ENCODE measurements at places on chromosomes 3 and 15.

DNA sequence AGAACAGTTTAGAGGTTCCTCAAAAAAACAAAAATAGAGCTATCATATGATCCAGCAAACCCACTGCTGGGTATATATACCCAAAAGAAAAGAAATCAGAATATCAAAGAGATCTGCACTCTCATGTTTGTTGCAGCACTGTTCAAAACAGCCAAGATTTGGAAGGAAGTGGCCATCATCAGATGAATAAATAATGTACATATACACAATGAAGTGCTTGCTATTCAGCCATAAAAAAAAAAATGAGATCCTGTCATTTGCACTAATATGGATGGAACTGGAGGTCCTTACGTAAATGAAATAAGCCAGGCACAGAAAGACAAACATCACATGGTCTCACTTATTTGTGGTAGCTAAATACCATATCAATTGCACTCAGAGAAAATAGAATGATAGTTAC is 58.4 kb downstream of the SCAPER start:
- no peak for DNase-seq

- no peak for DNase-seq
These were observed 2.9 kb downstream of the IGDCC3 start for GRCh38 chr15:65374821-65375401.

DNA sequence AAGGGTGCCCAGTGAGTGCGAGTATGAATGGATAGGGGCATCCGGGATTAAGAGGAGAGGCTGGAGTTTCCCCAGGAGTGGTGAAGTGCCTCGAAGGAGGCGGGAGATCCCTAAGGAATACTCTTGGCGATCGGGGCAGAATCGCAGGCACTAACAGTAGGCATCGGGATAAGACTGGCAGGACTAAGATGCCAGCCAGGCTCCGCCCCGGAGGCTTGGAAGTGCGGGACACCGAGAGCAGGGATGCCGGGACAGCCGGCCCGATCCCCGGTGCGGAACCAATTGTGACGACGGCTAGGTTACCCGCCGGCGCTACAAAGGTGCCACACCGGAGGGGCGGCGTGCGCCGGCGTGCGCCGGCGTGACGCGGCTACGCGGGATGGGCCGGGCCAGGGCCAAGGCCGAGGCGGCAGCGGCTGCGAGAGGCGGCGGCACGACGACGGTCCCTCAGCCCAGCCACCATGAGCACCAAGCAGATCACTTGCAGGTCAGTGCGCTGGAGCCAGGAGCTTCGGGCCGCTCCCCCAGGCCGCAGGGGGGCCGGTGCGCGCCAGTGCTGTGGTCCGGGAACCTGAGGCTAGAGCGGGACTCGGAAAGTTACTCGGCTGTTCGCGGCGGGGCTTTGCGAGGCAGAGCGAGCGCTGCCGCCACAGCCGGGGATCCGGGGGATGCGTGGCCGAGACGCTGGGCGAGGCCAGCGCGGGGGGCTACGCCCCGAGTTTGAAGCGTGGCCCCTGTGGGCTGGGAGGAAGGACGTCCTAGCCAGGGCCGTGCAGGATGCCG is at the start of gene MKRN2:
TSS of gene MKRN2 (plus strand) at position 398 of the 783 bp plus-strand sequence. CDS start at position 462, 64 bp downstream.
- peak; percentile 85 for DNase-seq

- no peak for DNase-seq
These were observed 100.8 kb downstream of the SLCO3A1 start for GRCh38 chr15:91954292-91954691.

GRCh38 chr15:67026610-67026967 is 38.8 kb upstream of the SMAD3 start:
- DNase-seq: no peak

DNA sequence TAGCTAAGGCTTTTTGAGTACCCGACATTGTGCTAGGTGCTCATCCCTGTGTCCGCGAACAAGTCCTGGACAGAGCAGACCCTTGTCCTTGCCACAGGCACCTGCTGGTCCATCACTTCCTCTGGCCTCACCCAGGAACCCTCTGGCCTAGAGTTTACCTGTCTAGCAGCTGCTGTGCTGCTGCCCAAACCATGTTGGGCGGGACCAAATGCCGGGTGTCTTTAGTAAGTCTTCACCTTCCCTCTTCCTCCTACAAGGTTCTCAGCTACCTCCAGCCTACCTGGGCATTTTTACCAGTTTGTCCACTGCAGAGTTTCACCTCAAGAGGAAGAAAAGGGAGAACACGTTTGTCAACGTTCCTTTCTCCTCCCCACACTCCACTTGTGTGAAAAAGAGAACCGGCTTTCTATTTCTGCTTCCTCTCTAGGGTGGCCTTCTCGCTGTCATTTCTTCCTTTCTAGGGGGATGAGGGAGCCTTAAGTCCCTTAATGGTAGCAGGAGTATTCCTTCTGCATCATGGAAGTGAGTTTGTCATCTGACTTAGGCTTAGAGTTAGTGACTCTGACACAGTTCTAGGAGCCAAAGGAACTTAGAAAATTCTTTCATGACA is 80.4 kb upstream of the GCNT3 start:
- no peak for DNase-seq

- DNase-seq: no peak
These were observed 607.5 kb upstream of the BCHE start for GRCh38 chr3:166444756-166445155.

DNA sequence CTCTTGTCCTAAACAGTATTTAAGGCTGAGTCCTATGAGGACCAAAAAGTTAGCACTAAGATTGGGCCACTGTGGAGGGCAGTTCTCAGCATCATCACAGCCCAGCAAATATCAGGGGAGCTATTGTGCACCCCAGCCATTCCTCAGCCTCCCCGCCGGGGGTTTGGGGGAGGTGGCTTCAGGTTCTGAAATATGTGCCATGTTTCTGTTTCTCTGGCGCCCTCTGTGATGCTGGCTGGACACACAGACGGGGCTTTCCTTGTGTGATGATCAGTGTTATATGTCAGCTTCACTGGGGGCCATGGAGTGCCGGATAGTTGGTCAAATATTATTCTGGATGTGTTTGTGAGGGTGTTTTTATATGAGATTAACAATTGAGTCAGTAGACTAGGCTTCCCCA is 106.8 kb downstream of the GABRG3 start:
- no peak for DNase-seq

- DNase-seq: no peak
These were observed 1109.3 kb downstream of the ROBO2 start for GRCh38 chr3:78148986-78149717.

- DNase-seq: no peak
These were observed 28.0 kb upstream of the PLA2G4E start for GRCh38 chr15:42048821-42049200.

- no peak for DNase-seq
These were observed 25.9 kb downstream of the CEMIP start for GRCh38 chr15:80804970-80805495.

DNA sequence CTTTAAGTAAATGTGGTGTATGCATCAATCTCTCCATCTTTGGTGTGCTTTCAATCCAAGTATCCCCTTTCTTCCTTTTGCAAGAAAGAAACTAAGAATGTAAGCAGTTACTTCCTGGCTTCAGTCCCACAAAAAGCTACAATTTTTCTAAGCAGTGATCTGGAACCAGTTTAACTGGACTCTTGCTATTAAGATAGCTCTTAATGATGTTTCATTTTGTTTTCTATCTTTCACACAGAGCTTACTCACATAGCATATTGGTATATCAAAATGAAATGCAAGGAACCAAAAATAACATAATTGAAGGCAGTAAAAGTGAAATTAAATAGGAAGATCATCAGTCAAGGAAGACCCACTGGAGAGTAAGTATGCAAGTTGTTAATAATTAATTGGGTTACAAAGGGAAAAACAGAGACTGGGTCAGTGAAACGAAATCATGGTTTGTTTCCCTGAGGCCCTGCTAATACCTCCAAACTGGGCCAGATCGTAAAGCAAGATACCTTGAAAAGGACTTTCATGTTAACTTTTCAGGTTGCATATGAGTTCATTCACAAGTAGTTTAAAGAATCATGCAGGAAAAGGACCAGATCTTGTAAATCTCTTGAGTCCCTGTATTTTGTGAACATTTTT is 41.9 kb downstream of the GPR160 start:
- no peak for DNase-seq

DNA sequence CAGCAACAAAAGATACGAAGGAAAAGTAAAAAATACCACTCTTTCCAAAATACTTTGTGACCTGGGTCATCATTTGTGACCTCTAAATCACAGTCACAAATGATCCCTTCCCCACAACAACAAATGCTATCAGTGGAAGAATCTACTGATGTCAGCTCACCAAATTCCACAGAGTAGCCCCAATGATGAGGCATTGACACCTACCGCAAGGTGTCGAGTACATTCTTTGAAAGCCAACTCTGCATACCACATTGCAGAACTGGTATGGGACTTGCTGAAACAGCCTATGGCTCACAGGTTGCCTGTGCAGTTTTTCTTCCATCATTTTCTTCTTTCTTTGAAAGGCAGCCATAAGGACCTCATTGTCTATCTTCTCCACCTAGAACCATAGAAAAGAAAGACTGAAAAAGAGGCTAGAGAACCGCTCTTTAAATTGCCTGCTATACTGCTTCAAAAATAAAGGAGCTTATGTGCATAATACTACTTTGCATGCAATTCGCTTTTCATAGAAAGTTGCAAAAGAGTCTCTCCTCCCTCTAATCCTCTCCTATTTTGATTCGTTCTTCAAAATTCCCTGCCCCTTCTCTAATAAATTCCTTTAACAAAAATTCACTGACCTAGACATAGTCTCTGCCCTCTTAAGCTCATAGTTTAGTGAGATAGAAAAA is 21.4 kb upstream of the KPNA1 start:
- no peak for DNase-seq

GRCh38 chr3:156627946-156628569 is 46.3 kb upstream of the TIPARP start:
- no peak for DNase-seq

DNA sequence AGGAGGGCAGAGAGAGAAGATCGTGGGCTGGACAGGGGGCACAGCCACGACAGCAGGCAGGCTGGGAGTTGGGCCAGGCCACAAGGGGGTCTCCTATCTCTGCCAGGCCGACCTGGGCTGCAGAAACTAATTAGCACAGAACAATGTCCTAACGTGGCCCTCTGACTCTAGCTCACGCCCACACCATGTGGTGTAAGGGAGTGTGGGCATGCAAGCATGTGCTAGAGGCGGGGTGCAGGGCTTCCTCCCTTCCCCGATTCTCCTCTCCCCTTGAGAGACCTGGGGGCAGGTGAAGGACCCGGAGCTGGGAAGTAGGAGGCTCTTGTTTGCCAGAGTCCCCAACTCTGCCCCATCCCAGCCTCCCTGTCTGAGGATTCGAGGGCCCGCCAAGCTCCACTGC is 65.5 kb downstream of the LINGO1 start:
- DNase-seq: no peak

- no peak for DNase-seq
These were observed 28.9 kb upstream of the ZNF385D start for GRCh38 chr3:21779909-21780308.

DNA sequence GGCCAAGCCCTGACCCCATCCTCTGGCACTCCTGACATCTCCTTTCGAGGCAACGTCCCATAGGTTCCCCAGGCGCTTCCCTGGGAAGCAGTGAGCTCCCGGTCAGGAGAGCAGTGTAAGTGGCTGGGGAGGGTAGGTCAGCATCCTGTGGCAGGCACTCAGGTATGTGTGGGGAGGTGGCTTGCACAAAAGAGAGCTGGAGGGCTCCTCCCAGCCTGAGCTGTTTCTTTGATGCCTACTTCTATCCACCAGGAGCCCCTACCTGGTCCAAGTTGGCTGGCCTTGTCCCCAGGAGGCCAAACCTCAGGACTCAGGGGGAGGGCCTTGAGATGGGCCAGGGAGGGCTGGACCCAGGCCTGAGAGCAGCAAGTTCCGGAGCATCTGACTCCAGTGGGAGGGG is 31.7 kb upstream of the LINGO1 start:
- DNase-seq: no peak

GRCh38 chr3:31613177-31613576 is 80.5 kb downstream of the STT3B start:
- DNase-seq: no peak

- DNase-seq: no peak
These were observed 129.2 kb upstream of the DPH6 start for GRCh38 chr15:35674873-35675781.

DNA sequence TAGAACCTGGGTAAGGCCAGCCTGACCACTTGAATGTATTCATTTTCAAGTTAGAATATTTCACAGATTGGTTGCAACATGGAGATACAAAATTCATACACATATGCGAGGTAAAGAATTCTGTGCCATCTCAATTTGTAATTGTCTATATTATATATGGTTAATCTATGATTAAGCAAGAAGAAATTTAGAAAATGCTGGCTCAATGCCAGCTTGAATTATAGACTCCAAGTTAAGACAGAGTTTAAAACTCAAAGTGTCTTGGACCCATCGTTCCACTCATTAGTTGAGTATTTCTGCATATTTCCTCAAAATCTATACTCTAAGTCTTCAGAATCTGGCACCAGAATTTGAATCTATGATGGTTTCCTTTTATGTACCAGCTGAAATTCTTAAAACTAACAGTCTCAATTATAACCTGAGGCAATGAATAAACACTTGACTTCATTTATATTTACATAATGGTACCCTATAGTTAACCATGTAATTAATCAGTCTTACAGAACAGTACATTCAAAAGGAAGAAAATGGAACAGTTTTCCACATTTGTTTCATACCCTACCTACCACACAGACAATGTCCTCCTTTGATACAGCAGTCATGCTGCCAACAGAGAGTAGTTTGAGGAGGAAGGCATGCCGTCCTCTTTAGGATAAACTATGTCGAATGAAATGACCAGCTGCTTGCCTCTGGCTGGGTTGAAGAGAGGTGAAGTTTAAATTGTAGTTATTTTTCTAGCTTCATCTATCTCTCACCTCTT is 95.7 kb downstream of the CD47 start:
- DNase-seq: no peak

DNA sequence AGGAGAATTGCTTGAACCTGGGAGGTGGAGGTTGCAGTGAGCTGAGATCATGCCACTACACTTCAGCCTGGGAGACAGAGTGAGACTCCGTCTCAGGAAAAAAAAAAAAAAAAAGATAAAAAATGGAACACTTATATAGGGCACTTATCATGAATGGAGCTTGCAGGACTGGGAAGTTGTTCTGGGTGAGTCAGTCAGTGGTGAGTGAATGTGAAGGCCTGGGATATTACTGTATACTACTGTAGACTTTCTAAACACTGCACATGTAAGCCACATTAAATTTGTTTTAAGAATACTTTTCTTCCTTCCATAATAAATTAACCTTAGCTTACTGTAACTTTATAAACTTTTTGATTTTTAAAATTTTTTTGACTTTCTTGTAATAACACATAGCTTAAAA is 59.8 kb downstream of the SFMBT1 start:
- DNase-seq: no peak

DNA sequence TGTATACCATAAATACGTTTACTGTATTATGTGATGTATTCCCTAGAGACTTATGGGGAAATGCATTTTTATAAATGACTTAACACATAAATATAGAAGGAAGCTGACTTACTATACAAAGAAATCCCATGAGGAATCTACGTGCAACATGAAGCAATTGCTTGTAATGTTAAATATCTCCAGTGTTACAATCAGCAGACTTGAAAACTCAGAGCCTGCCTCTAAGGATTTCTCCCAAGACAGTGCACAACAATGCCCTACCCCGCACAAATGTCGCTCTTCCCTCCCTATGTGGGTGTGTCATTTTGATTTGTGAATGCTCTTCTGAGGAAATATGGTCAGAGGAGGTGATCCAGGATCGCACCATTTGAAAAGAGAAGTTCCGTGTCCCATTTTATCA is 629.0 kb downstream of the NR2F2 start:
- DNase-seq: no peak

GRCh38 chr3:19228167-19228566 is 79.9 kb downstream of the KCNH8 start:
- no peak for DNase-seq

Data from renal cortex interstitium (tissue), 15 donors.